ENCODE measurements at places on chromosomes 5 and 9. TPM values are rescaled to one million over a fixed set of nuclear protein-coding genes. Genes with fewer than 3 reads are reported as not detected.

DNA sequence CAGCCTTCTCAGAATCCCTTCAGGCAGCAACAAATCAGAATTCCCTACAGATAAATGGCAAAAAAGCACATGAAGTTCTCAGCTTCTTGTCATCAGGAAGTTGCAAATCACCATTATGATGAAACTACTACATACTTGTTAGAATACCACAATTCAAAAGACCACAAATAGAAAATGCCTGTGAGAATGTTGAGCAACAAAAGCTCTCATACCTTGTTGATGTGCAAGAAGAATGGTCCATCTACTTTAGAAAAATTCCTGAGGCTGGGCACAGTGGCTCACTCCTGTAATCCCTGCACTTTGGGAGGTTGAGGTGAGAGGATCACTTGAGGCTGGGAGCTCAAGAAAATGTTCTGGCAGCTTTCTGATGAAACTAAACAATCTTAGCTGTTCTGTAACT, 278.1 kb downstream of the ICE1 start:
- DNase-seq: no peak

DNA sequence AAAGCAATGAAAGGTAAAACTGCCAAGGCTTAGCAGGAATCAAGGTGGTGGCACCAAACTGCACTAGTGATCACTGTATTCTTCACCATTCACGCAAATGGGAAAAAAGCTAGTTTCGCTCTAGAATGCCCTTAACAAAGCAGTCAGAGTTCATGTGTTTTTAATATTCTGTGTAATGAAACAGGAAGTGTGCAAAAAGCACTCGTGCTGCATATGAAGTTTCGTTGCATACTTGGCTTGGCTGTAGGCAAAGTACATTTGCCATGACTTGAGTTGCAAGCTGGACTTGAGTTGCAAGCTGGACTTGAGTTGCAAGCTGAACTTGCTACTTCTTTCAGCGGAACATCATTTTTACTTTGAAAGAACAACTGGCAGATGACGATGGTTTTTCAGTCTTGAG, 55.4 kb downstream of the FOXI1 start:
- DNase-seq: no peak

- no peak for DNase-seq
These were observed 485.3 kb downstream of the CDH9 start for GRCh38 chr5:26553079-26553478.

Gene ZNF879
- 4.3 TPM for total RNA-seq

DNA sequence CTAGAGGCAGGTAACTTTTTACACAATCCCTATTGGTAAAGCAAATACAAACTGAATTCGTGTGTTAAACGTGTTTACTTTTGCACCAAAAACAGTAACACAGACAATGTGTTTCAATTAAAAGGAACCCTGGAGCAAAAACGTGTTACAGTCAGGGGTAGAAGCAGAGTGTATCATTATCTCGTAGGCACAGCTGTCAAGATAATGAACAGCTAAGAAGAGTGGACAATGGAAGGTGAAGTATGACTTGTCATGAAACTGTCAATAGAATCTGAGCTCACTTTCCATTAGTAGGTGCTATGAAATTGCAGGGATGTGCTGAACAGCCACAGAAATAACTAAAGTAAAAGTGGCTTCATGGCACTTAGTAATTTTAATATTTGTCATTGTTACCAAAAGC, 1229.8 kb upstream of the WWC1 start:
- DNase-seq: no peak

Gene SLIT3
- 15.7 TPM for total RNA-seq

Gene NRARP
- total RNA-seq: 181 TPM

DNA sequence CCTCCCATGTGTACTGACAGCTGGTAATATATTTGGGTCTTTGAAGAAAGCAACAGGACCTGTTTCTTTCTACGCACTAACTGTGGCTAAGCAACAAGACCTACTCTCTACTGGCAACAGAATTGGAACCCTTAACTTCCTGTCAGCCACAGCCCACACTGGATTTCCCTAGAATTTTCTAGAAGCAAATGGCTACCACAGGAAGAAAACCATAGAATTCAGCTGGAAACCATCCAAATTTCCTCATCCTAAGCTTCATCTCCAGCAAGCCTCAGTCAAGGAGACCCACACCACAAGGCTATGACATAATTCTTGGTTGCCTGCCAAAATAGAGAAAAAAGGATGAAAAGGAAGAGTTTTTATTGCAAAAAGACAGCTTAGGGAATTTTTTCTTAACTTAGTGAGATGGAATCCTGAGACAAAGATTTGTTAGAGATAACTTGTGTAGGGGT, 171.8 kb upstream of the TNC start:
- no peak for DNase-seq

DNA sequence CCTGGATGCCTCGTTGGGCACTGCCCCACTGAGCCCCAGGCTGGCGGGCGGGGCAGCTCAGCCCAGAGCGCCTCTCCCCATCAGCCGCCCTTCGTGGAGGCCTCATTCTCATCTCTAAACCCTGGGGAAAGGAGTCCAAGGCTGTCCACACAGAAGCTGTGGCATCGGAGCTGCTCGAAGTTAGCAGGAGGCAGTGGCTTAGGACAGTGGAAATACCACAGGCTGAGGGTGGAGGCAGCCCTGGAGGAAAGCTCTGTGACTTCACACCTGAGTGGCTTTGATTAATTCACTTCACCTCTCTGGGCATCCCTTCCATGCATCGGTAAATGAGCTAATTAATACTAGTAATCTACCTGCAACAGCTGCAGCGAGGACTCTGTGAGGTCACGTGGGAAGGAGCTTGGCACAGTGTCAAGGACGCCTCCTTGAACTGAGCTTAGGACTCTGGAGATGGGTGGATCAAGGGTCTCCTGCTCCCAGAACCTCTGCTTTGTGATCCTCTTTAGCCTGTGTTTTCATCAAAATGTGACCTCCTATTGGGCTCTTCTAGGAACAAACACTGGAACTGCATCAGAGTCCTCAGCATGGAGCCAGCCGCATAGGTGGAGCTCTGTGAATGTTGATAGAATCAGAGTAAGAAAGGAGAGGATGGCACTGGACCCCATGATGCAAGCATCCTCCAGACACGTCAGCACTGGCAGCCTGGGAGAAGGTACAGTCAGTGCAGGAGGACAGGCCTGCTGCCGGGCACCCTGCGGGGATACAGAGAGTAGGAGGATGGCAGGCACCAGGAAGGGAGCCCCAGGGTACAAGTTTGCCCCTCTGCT, 842 bp upstream of the ANGPTL2 start:
- DNase-seq: no peak

DNA sequence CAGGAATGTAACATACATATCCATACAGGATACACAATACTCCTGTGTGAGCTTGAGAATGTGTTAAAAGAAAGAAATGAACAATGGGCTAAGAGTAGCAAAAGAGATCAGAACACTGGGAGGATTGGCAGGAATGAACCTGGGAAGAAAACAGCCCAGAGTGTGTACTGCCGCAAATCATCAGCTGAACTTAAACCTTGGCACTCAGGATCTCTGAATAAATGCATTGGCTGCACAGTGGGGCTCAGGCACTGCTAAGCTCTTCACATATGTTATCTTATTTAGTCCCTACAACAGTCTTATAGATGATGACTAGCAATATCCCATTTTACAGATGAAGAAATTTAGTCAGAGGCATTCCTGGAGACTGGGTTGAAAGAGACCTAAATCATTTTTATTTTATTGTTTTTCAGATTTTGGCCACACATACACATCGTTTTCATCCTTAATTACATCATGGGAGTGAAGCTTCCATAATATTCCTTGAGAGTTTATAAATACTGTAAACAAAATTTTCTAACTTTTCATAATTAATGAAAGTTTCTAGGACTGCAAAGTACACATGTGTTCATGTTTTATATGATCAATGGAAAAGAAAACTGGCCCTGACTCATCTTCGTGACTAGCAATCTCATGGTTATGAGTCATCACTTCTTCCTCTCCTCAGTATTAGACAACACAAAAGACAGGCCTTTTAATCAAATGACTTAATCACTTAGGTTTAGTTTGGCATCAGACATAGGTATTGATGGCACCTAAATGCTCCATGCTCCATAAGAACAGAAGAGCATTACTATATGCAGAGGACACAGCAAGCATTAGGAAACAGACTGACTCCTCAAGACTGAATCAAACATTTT, 59.2 kb downstream of the CDH18 start:
- no peak for DNase-seq

DNA sequence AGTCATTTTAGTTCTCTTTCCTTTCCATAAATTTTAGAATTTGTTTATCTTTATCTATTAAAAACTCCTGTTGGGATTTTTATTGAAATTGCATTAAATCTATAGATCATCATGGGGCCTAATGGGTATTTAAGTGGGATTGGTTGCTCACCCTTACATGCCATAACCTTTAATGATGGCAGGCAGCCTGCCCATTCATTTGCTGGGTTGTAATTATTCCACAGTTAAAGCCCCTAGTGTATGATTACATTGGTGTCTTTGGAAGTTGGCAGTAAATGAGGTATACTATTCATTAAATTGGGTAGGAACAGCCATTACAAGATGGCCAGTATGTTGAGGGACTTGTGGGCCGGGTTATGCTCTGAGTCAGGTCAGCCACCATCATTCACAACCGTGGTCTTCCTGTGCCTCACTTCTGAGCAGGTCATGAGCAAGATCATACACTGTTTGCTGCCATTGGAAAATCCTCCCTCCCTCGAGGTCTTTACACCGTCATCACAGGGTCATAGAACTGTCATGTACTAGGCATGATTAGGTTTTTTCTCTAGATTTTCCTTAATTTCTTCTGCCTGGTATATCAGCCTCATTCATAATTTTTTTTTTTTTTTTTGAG, 59.5 kb downstream of the CYSTM1 start:
- no peak for DNase-seq

GRCh38 chr9:83281306-83282255, 218.6 kb upstream of the RASEF start:
- peak; percentile 11 for DNase-seq

Gene LCN10
- 1.2 TPM for total RNA-seq

DNA sequence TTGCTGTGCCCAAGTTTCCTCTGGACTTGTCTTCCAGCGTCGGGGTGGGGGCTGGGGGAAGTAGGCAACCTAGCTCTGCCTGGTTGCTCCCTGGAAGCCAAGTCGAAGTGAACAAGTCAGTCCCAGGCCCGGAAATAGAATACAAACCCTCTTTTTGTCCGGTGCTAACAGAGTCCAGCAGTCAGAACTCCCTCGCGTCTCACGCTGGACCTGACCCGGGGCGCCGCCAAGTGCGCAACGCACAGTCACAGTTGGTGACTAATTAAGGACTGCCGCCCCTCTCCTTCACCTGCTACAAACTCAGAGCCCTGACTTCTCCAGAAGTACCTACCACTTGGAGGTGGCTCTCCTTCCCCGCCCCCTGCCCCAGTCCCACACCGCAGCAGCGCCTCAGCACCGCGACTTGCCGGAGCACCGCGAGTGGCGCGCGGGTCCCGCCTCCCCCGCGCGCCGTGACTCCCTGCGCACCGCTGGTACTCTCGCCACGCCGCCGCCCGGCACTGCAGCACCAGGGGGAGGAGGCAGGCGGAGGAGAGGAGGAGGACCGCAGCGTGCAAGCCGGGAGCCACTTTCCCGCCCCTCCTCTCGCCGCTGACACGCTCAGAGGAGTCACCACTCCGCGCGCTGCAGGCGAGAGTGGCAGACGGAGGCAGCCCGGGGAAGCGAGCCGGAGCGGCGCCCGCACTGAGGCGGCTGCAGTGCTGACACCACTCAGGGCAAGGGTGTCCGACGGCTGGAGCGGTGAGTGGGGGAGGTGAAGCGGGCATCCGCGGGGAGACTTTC, at the start of gene SV2C:
SV2C (plus strand) TSS at position 612 of the 783 bp plus-strand sequence. CDS start 48,368 bp downstream, outside the sequence.
- no peak for DNase-seq

Gene ZNF367
- total RNA-seq: 3.4 TPM

Gene NDST1
- 73.9 TPM for total RNA-seq

GRCh38 chr9:134724912-134725604, 83.5 kb downstream of the COL5A1 start:
- DNase-seq: no peak

Gene CFAP157
- not detected for total RNA-seq

Measured in left colon (tissue), 2 donors.